Activated T-cell treated with anti-CD3 and anti-CD28 coated beads, Interleukin-2, amount 50 U/mL, for 72 hours (primary cell): ENCODE measurements at places on chromosomes 11 and 22.
A peak's percentile ranks its signal among the peaks of the same experiment; 100 is the strongest.

- no peaks in the 10 kb centered on the region for H3K27me3 ChIP-seq
- no peaks in the 10 kb centered on the region for H3K36me3 ChIP-seq
- H3K27ac ChIP-seq, result no peak overlapping the region
- peaks cover 27% of the 10 kb centered on the region for H3K4me1 ChIP-seq
- DNase-seq, result no peak
These were observed 33.8 kb upstream of the SPON1 start for GRCh38 chr11:13928566-13929251.

DNA sequence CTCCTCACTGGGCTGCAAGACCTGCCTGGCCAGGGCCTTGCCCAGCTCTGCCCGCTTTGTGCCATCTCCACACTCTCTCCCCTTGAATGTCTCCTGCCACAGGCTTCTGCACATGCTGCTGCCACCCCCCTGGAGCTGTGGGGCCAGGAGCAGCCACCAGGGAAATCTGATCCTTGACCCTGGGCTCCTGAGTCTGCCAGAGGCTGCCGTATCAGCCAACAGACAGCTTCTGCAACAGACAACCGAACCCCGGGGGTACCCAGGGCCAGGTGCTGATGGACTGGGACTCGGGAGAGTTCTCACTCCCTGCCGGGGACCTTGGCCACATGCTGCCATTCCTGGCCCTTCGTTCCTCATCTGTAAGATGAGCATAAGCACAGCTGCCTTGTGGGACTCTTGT, 3.3 kb upstream of the PPARA start:
- H3K4me1 ChIP-seq, result peaks cover 8% of the 10 kb centered on the region
- DNase-seq, result no peak
- H3K27ac ChIP-seq, result no peak overlapping the region
- no peaks in the 10 kb centered on the region for H3K36me3 ChIP-seq

DNA sequence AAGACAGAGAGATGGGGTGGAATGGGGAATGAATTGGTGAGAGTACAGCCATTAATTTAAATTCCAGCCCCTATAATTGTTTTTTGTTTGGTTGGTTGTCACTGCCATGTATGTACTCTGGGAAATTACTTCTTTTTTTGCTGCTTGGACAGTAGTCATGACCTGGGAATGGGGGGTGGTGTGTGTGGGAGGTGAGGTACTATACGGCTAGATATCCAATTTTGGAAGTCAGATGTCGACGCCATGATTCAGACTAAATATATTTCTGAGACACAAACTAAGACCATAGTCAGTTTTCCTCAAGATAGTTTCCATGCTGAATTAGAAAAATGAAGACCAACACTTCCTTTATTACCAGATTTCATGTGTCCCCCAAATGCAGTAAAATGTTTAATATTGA, 7.4 kb upstream of the BDNF start:
- no peak overlapping the region for H3K27ac ChIP-seq
- H3K36me3 ChIP-seq, result no peaks in the 10 kb centered on the region
- peaks cover 36% of the 10 kb centered on the region for H3K27me3 ChIP-seq
- no peak for DNase-seq
- no peaks in the 10 kb centered on the region for H3K4me1 ChIP-seq

DNA sequence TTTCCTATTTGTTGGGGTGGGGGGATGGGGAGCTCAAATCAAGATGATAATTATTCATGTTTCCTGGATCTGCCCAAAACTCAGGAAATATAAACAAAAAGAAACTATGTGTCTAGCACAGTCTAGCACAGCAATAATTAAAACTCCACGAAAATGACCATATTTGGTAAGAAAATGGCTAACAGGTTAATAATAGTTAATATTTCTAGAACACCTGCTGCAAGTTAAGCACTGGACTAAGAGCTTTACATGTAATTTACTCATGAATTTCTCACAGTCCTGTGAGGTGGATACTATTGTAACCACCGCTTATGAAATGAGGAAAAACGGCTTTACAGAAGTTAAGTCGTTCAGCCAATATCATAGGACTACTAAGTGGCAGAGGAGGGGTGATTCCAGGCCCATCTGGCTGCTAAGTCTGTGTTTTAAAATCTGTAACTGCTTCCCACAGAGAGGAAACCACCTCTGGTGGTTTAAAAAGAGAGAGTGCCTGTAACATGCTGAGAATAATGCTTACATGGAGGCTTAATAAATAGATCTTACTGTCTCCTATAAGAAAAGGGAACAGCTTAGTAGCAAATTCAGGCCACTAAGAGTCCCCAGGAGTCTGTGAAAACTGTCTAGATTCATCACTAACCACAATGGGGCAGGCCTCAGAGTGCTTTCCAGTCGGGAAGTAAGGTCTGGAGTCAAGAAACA, 11.0 kb upstream of the AMOTL1 start:
- no peaks in the 10 kb centered on the region for H3K36me3 ChIP-seq
- no peak overlapping the region for H3K4me3 ChIP-seq
- H3K4me1 ChIP-seq, result no peaks in the 10 kb centered on the region
- no peak overlapping the region for H3K27ac ChIP-seq
- H3K27me3 ChIP-seq, result peaks cover 6% of the 10 kb centered on the region
- no peak for DNase-seq

DNA sequence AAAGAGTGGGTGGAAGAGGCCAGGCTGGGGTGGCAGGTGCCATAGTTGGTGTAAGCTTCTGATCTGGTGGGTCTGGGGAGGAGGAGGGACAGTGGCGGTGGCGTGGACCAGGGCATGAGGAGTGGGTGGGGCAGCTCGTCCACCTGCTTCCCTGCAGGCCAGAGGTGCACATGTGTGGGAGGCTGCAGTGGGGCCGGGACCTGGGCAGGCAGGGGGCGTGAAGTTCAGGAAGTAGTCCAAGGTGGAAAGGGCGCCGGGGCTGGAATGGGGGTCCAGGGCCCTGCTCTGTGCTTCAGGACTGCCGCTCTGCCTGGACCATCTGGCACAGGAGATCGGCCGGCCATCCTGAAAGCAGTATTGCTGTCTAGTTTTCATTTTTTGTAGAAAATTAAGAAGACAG, 15.9 kb downstream of the RIBC2 start:
- no peak overlapping the region for H3K4me3 ChIP-seq
- no peaks in the 10 kb centered on the region for H3K27me3 ChIP-seq
- peaks cover 5% of the 10 kb centered on the region for H3K36me3 ChIP-seq
- H3K27ac ChIP-seq, result no peak overlapping the region

DNA sequence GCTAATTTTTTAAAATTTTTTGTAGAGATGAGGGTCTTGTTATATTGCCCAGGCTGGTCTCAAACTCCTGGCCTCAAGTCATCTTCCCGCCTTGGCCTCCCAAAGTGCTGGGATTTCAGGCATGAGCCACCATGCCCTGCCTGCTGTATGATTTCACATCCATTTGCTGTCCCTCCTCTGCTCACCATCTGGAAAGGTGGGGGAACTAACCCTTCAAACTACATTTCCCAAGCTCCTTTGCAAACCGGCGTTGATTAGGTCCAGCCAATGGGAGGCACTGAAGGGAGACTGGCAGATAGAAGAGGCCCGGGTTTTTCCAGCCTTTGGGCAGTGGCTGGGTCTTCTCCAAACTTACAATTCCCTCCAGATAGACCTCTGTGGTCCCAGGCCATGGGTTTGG, 19.3 kb downstream of the RFPL1 start:
- no peaks in the 10 kb centered on the region for H3K36me3 ChIP-seq
- H3K4me1 ChIP-seq, result no peaks in the 10 kb centered on the region
- no peak overlapping the region for H3K27ac ChIP-seq
- DNase-seq, result no peak
- no peak overlapping the region for H3K4me3 ChIP-seq

- H3K27ac ChIP-seq, result no peak overlapping the region
- H3K4me3 ChIP-seq, result no peak overlapping the region
- no peaks in the 10 kb centered on the region for H3K4me1 ChIP-seq
- no peaks in the 10 kb centered on the region for H3K36me3 ChIP-seq
- DNase-seq, result no peak
These were observed 137.4 kb downstream of the HIPK3 start for GRCh38 chr11:33394431-33395109.

- DNase-seq, result no peak
- H3K27me3 ChIP-seq, result peaks cover 87% of the 10 kb centered on the region
- no peak overlapping the region for H3K4me3 ChIP-seq
- H3K4me1 ChIP-seq, result peaks cover 35% of the 10 kb centered on the region
- peak overlapping the region; percentile 80 for H3K27ac ChIP-seq
- H3K36me3 ChIP-seq, result peaks cover 7% of the 10 kb centered on the region
These were observed 1.1 kb upstream of the DBX1 start for GRCh38 chr11:20161230-20161918.

DNA sequence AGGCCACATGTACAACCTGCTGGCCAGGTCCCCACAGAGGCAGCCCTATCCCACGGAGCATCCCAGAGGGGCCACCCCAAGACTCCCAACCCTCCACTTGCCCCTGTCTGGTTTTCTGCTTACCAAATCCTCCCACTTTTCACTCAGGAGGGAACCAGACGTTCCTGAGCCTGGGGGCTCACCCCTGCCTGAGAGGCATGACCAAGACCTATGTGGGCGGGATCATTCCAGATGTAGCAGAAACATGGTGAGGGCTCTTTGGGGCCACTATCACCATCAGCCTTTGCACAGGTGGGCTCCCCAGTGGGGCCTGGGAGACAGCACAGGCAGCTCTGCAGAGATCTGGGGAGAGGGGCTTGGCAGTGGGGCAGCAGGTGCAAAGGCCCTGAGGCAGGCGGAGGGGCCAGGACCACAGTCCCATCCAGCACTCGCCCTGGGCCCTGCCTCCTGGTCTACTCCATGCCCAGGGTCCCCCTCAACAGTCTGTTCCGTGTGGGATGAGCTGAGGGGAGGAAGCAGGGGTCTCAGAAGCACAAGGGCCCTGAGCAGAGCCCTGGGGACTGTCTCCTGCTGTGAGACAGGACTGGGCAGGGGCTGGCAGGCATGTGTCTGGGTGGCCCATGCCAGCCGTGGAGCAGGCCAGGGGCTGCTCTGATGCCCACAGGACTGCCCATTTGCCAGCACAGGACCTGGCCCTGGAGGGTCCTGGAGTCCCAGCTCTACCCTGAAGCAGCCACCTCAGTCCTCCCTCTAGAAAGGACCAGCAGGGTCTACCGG, 9.4 kb downstream of the PIM3 start:
- peak; percentile 31 for DNase-seq
- H3K27me3 ChIP-seq, result no peaks in the 10 kb centered on the region
- H3K27ac ChIP-seq, result no peak overlapping the region
- H3K4me3 ChIP-seq, result peak overlapping the region; percentile 94
- peaks cover 47% of the 10 kb centered on the region for H3K4me1 ChIP-seq
- H3K36me3 ChIP-seq, result peaks cover 1% of the 10 kb centered on the region

GRCh38 chr11:104731890-104732289, 166.4 kb downstream of the CASP12 start:
- peak overlapping the region; percentile 5 for H3K4me3 ChIP-seq
- DNase-seq, result no peak
- H3K4me1 ChIP-seq, result peaks cover 12% of the 10 kb centered on the region
- H3K36me3 ChIP-seq, result no peaks in the 10 kb centered on the region
- no peak overlapping the region for H3K27ac ChIP-seq
- H3K27me3 ChIP-seq, result no peaks in the 10 kb centered on the region

GRCh38 chr11:112223121-112223520, 3.1 kb upstream of the PTS start:
- H3K27me3 ChIP-seq, result no peaks in the 10 kb centered on the region
- DNase-seq, result no peak
- H3K36me3 ChIP-seq, result no peaks in the 10 kb centered on the region
- H3K4me3 ChIP-seq, result no peak overlapping the region
- peaks cover 12% of the 10 kb centered on the region for H3K4me1 ChIP-seq

GRCh38 chr11:70306586-70307033, 36.1 kb downstream of the PPFIA1 start:
- peaks cover 11% of the 10 kb centered on the region for H3K36me3 ChIP-seq
- no peaks in the 10 kb centered on the region for H3K27me3 ChIP-seq
- peaks cover 7% of the 10 kb centered on the region for H3K4me1 ChIP-seq
- no peak overlapping the region for H3K27ac ChIP-seq

- peaks cover 2% of the 10 kb centered on the region for H3K36me3 ChIP-seq
- peaks cover 56% of the 10 kb centered on the region for H3K27me3 ChIP-seq
- H3K27ac ChIP-seq, result no peak within 1 kb of the TSS
- H3K4me1 ChIP-seq, result peaks cover 8% of the 10 kb centered on the region
- no peak for DNase-seq
These were observed at the start of gene GSC2 for GRCh38 chr22:19149991-19150390. Gene GSC2 (minus strand): TSS chr22:19150292. CDS start chr22:19150283, 9 bp downstream.

DNA sequence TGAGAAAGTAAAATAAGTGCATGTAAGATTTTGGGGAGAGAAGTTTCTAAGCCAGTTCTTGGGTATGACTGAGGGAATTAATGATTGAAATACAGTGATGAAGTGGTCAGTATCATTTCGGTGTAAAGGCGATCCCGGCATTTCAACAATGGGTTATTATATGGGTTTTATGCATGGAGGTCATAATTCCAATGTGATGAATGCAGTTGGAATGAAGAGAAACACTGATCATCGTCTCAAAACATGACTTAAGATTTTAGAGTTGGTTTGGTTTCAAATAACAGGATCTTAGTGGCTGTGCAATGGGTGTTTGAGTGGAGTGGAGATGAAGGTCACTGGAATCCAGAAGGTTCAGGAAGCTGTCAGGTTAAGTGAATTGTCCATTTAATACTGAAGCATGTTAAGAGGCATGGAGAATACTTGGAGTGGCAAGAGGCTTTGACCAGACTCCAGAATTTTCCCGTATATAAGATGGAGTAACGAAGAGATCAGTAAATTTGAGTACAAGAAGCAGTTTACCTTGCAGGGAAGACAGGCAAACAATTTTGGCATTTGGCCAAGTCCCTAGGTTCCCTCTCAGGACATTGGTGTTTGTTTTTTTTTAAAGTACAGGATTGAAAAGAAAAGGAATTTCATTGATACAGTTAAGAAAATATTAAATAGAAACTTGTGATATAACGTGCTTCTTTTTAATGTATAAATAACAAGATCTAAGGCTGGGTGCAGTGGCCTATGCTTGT, 96.4 kb upstream of the BIRC3 start:
- no peak for DNase-seq
- H3K27me3 ChIP-seq, result peaks cover 11% of the 10 kb centered on the region
- H3K4me3 ChIP-seq, result no peak overlapping the region
- no peaks in the 10 kb centered on the region for H3K36me3 ChIP-seq

GRCh38 chr11:76797341-76798201, 14.4 kb downstream of the TSKU start:
- peaks cover 15% of the 10 kb centered on the region for H3K4me1 ChIP-seq
- H3K4me3 ChIP-seq, result no peak overlapping the region
- H3K27me3 ChIP-seq, result peaks cover 20% of the 10 kb centered on the region
- no peak overlapping the region for H3K27ac ChIP-seq
- DNase-seq, result no peak
- no peaks in the 10 kb centered on the region for H3K36me3 ChIP-seq
